HCEC 1CT (cell line): ENCODE measurements at places on chromosomes 12 and 14.
A peak's percentile ranks its signal among the peaks of the same experiment; 100 is the strongest.

DNA sequence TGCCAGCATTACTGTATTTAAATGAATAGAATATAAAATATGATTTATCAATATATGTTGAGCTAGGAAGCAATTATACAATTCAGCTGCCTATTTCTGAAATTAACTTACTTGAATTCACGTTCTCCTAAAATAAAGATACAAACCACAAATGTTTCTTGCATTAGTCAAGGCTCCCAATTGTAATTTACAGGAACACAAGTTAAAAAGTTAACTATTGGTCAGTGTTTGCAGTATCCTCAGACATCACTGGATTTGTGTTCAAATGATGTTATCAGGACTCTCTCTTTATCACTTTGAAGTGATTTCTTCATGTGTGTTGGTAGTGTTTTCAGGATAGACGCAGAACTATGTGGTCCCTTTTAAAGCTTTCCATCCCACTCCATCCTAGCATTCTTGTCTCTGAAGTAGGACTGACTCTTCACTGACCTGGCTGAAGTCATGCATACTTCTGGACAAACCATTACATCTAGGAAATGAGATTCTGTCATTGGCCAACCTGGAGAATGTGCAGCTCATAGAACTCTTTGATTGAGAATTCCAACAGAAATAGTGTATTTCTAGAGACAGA lies 156.1 kb downstream of the KICS2 start:
- DNase-seq: no peak

- peak; percentile 55 for DNase-seq
These were observed 113.4 kb upstream of the PELI2 start for GRCh38 chr14:56004786-56005185.

DNA sequence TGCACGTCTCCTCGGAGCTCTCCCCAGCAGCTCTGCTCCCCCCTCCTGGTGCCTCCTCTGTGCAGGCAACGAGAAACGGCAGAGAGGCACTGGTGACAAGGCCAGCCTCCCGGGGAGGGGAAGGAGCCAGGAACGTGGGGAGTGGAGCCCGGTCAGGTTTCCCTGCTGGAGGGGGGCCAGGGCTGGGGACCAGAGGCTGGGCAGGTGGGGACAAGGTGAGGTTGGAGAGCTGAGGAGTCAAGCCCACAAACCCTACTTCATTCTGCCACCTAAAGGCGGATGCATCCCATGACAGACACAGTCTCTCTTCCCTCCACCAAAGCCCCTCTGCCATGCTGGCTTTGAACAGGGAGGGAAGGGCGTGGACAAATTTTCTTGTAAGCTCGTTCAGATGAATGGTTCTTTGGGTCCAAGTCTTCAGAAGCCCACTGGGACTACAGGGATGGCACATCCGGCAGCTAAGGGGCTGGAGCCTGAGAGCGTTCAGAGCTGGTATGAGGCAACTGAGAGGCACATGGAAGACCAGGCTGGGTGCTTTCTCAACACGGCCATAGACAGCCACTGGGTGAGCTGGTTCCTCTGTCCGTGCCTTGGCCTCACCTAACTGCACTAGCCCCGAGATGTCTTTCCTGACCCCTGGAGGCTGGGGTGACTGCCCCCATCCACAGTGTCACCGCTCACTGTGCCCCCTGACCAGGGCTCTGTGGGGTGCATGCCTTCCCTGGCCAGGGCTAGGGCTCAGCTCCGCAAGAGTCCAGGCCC lies 105.9 kb downstream of the RBM19 start:
- no peak for DNase-seq

GRCh38 chr14:31110872-31111271 lies 84.7 kb upstream of the STRN3 start:
- DNase-seq: no peak

DNA sequence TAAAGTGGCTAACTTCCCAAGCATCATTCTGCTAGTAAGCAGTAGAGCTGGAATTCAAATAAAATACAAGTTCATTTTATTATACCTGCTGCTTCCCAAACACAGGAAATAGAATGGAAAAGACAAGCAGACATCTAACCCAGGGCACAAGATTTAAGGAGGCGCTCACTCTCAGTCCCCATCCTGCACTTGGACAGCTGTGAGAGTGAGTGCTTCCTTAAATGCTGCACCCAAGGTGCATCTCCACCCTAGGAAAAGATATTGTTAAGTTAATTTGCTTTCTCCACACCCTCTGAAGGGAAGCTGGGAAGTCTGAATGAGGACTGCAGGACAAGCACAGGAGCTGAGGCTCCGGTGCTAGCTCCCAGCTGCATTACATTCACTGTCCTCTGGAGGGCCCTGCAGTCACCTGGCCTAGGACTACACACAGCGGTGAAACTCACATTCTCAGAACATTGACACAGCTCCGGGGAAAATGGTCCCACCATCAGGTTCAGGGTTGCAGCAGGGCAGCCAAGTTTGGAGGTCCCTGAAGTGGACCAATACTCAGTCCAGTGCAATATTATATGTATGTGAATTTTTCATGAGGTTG lies 14.2 kb downstream of the HEBP1 start:
- peak; percentile 35 for DNase-seq

- no peak for DNase-seq
These were observed 76.4 kb downstream of the FGD4 start for GRCh38 chr12:32475724-32476123.

DNA sequence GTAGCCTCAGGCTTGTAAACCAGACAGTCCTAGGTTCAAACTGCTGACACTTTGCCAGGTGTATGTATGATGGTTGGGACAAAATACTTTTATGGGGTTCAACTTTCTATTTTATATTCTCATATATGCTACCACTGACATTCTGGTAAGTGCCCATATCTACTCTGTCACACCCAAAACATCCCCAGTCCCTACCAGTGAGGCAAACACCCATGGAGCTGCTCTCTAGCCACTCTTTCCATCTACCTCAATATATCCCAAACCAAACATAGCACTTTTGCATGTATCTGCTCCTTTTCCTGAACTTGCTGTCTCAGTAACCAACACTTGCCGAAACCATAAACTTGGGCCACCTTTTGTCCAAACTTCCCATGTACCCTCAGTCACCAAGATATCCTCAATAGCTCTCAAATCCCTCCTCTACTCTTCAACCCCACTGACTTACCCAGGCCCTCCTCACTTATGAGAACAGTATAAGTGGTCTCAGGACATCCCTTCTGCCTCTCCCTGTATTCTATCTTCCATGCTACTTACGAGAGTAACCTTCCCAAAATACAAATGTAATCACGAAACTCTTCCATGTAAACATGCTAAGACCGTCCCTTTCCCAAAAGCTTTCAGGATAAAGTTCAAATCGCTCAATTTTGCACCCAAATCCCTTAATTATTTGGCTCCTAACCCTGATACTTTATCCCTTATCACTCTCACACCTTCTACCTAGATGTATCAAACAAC lies 3.6 kb downstream of the GALC start:
- no peak for DNase-seq

- DNase-seq: no peak
These were observed 42.0 kb upstream of the ELK3 start for GRCh38 chr12:96152164-96152563.

DNA sequence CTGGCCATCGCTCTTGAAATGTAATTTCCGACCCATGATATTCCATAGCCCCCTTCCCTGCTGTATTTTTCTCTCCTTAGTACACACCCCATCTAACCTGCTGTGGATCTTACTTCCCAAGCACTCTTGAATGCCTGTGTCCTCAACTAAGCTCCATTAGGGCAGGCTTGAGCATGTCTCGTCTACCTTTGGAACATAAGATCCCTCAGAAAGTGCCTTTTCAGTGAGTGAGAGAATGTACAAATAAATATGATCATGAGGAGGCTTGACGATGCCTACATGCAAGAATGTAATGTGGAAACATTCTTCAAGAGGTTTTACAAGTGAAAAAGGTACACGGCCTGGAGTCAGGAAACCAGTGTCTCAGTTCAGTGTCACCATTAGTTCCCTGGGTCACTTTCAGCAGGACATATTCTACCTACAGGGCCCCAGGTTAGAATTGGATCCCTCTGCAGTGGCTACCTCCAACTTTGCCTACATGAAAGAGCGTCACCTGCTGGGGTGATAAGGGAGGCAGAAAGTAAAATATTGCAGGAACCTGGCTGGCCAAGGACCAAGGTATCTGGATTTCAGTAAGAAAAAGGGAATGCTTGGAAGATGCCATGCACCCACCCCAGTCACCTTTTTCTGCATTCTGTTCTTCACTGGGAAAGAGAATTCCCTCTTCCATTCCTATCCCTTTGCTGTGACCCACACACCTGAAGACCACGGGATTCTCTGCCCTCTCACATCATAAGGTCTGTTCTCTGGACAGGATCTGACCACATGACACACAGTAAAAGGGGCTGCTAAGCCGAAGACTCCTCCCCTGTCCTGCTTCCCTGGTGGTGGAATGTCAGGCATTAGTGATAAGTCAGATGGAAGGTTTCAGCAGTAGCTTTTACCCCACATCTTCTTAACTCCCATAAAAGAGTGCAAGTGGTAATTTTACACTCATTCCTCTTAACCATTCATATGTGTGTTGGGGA lies 24.6 kb upstream of the SERPINA1 start:
- DNase-seq: no peak

GRCh38 chr12:43540470-43540869 lies 11.5 kb downstream of the ADAMTS20 start:
- peak; percentile 16 for DNase-seq

DNA sequence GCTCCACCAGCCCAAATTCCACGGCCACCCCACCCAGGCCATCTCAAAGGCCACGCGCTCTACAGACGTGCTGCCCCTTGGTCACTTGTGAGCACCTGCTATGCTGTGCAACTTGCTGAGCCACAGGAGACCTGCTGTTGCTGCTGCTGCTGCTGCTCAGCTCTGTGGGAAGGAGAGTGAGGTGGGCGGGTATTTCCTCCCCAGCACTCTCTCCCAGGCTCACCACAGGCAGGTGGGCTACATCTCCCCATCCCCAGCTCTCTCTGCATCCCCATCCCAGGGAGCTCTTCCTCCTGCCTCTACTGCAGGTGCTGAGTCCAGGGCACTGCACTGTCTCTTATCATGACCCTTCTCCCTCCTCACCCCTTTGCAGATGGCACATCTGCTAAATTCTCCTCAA lies 306.9 kb downstream of the BCL11B start:
- no peak for DNase-seq

DNA sequence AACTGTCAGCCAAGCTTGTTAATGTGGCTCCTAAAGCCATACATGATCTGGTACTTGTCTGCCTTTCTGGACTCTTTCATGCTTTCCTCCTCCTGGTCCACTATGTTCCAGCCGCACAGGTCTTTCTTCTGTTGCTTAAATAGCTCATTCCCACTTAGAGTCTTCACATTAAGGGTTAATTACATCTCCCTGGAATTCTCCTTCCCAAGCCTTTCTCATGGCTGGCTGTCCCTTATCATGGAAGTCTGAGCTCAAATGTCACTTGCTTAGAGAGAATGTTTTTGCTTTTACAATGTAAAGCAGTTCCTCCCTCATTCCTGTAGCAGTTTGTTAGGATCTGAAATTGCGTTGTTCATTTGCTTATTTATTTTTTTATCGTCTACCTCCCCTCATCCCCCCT lies 199.6 kb downstream of the TRHDE start:
- no peak for DNase-seq

GRCh38 chr14:20278414-20278813 lies 27.3 kb downstream of the TTC5 start:
- DNase-seq: no peak

GRCh38 chr14:58597041-58597440 lies 40.7 kb upstream of the DACT1 start:
- DNase-seq: no peak

GRCh38 chr12:109946505-109946904 lies 46.4 kb downstream of the TCHP start:
- DNase-seq: no peak

- DNase-seq: no peak
These were observed 50.1 kb downstream of the RASSF3 start for GRCh38 chr12:64660237-64661018.
